ENCODE measurements at places on chromosomes 2 and 18.

DNA sequence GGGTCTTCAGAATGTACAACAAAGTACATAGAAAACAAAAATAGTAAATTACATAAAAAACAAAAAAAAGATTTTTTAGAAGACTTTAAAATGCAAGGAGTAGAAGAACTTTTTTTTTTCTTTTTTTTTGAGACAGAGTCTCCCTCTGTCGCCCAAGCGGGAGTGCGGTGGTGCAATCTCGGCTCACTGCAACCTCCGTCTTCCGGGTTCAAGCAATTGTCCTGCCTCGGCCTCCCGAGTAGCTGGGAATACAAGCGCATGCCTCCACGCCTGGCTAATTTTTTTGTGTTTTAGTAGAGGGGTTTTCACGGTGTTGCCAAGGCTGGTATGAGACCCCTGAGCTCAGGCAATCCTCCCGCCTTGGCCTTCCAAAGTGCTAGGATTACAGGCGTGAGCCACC lies 104.5 kb upstream of the ZC3H15 start:
- DNase-seq: no peak

- DNase-seq: no peak
Observed at GRCh38 chr2:221833966-221834365, 261.9 kb upstream of the EPHA4 start.

- no peak for DNase-seq
Observed at GRCh38 chr2:166384774-166385173, 9.0 kb upstream of the SCN9A start.

DNA sequence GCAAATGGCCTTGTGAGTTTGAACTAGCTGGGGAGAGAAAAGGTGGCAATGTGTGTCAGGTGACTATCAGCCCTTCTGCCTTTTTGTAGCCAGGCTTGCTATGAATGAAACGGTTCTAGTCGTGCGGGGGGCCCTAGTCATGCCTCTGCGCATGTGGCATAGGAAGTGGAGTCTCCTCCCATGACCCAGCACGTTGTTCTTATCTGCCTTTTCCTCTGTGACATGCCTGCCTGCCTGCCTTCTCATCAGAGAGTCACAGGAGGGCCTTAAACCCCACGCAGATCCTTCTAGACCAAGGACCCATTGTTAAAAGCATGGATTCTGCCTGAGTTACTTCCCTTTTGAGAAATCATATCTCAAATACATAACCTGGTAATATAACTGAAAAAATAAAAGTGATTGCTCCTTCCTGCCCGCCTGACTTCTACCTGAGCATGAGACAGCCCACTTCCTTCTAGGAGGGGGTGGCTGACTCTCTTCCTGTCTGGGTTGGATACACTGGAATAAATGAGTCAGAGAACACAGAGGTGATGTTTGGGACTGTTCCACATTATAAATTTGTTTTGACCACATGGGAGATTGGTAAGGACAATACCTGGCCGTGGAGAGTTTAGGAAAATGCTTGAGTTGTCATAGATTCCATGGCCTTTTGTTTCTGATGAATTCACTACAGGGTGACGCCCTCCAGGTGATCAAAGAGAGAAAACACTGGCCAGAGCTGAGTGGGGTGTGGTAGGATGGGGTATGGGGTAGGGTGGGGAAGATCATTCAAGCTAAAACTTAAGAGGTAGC lies 49.8 kb downstream of the FBLN7 start:
- DNase-seq: peak; percentile 86
